ENCODE measurements at places on chromosomes 13 and 19. TPM values are rescaled to one million over a fixed set of nuclear protein-coding genes. Genes with fewer than 3 reads are reported as not detected.

- no peak for DNase-seq
Observed at GRCh38 chr19:31303262-31303815, 45.9 kb downstream of the TSHZ3 start.

CKM gene
- under 0.01 TPM for total RNA-seq

TNNI3 gene
- total RNA-seq = not detected

KLK6 gene
- total RNA-seq = not detected

- no peak for DNase-seq
Observed at GRCh38 chr13:40211586-40211968, 454.9 kb downstream of the FOXO1 start.

GRCh38 chr13:27712421-27712820, 79.9 kb upstream of the GSX1 start:
- DNase-seq = no peak

Data from osteoblast (primary cell).